ENCODE measurements at places on chromosomes 3 and 15. TPM values are rescaled to one million over a fixed set of nuclear protein-coding genes. Genes with fewer than 3 reads are reported as not detected.

HYAL2 gene
- polyA plus RNA-seq: 56.3 TPM

EAF2 gene
- 2.3 TPM for polyA plus RNA-seq

GRCh38 chr15:74651242-74651741 is 35.7 kb downstream of the CLK3 start:
- no peak for DNase-seq

GRCh38 chr3:160454995-160455394 is 5.4 kb upstream of the TRIM59 start:
- DNase-seq: no peak

DNA sequence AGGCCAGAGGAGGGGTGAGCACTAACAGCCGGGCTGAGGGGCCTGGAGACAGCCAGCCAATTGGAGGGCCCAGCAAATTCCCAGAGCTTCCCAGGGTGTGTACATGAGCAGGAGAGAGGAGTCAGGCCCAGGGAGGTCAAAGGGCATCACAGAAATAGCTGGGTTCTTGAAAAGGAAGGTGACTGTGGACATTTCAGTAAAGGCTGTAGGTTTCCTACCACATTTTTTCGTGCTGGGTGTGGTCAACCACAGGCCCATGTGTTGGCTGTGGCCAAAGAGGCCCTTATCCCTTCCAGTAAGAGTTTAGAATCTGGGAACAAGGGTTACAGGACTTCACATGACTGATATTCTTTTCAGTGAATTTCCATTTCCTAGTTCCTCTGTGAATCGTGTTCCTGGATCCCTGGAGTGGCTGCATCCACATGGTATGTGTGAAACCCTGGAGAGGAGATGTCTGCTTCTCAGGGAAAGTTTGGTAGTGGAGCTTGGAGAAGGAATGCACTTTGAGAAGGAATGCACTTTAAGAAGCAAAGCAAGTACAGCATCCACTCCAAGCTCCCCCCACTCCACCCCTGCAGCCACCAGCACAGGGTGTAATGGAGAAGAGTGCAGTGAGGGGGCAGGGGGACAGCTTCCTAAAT is 73.2 kb upstream of the HEG1 start:
- no peak for DNase-seq
